Activated naive CD4-positive, alpha-beta T cell (primary cell): ENCODE measurements at places on chromosomes 3 and 15.

GRCh38 chr3:177197727-177198460 is 612 bp upstream of the TBL1XR1 start:
- DNase-seq = no peak

- no peak for DNase-seq
Observed at GRCh38 chr3:25493786-25494185, 65.7 kb downstream of the RARB start.

GRCh38 chr15:64343841-64344240 is 12.1 kb downstream of the CSNK1G1 start:
- no peak for DNase-seq

DNA sequence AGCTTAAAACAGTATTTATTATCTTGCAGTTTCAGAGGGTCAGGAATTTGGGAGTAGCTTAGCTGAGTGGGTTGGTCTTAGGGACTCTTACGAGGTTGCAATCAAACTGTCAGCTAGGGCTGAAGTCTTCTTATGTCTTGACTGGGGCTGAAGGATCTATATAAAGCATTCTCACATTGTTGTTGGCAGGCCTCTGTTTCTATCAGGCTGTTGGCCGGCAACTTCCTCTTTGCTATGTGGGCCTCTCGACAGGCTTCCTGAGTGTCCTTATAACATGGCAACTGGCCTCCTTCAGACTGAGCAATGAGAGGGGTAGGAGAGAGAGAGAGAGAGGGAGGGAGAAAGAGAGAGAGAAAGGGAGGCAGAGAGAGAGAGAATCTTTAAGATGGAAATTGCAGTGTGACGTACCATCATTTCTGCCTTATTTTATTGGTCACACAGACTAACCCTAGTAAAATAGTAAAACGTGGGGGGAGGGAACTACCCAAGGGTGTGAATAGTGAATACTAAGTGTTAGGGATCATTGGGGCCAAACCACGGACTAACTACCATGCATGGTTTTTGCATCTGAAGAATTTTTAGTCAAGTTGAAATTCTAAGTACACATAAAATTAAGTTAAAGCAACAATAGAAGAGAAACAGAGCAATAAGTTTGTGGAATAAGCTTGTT is 16.1 kb downstream of the FGF7 start:
- DNase-seq = no peak

DNA sequence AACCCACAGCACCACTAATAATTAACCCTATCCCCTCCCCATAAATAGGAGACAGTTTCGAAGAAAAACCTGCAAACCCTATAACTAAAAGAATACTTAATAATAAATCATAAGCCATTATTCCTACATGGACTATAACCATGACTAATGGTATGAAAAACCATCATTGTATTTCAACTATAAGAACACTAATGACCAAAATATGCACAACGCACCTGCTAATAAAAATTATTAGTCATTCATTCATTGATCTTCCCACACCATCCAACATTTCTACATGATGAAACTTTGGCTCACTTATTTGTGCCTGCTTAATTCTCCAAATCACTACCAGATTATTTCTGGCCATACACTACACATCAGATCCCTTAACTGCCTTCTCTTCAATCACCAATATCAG is 16.6 kb downstream of the AQP9 start:
- DNase-seq = no peak

GRCh38 chr15:71331173-71331572 is 215.9 kb downstream of the THSD4 start:
- DNase-seq = no peak
